ENCODE measurements at places on chromosomes 12 and 14.

GRCh38 chr14:91303091-91303923 is 58.8 kb upstream of the GPR68 start:
- ATAC-seq: peak; percentile 53

GRCh38 chr14:24258548-24259265 is 4.3 kb downstream of the TGM1 start:
- ATAC-seq: no peak

DNA sequence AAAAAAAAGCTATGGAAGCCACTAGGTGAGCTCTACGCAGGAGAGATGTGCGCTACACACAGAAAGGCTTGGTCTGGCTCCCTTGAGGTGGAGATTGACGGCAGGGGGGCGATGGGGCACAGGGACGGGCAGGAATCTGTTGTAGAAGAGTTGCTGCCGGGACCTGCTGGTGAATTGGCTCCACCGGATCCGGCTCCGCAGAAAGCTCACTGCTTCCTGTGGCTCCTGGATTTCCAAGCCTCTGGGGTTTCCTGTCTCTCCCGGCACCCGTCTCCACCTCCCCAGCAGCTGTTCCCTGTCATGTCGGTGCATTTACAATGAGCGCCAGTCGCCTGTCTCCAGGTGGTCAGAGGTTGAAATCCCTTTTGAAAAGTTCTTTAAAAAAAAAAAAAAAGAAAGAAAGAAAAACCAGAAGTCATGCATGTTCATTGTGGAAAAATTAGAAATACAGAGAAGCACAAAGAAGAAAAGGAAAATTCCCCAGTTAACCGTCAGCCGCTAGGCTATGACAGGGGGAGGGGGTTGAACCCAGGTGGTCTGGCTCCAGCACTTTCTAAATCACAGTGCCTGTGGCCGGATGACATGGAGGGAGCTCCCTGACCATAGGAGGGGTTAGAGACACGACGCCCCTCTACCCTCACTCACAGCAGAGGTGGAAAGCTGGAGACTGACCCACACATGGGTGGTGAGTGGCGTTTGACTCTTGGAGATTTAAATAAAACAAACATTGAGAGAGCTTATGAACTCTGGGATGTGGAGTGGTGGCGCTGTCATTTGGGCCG is 20.8 kb downstream of the FAM222A start:
- no peak for ATAC-seq

DNA sequence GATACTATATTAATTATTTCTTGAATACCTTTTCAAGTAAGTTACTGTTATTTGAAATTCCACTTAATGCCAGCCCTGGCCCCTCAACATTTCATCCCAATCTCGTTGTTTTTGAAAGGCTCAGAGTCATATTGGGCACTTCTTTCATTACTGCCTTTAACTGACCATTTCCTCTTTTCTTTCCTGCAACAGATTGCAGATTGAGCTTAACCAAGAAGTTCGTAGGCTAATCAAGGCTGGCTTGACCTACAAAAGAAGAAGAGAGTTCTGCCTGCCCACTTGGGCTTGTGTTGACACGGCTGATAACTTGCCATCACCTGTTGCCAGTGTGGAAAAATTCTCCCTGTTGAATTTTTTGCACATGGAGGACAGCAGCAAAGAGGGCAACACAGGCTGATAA is 91.0 kb downstream of the FLRT2 start:
- no peak for ATAC-seq

DNA sequence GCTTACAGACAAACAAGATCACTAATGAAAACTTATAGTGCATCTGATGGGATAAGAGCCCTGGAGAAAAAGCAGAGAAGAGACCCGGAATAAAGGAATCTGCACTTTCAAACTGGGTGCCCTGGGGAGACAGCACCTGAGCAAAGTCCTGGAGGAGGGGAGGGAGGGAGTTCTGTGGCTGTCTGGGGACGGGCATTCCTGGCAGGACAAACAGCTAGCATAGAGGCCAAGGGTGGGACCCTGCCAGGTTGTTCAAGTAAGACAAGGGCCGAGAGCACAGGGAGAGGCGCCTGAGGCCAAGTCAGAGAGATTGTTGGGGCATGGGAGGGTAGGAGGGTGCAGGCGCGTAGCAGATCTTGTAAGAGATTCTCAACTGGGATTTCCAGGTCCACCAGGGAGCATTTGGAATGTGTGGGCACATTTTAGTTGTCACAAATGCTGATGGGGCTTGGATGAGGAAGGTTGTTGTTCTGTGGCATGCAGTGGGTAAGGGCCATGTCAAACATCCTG is 14.2 kb downstream of the IQSEC3 start:
- no peak for ATAC-seq

- no peak for ATAC-seq
These were observed 119.3 kb downstream of the DAD1 start for GRCh38 chr14:22469538-22470303.

GRCh38 chr12:127781336-127781735 is 485.6 kb upstream of the TMEM132C start:
- no peak for ATAC-seq

DNA sequence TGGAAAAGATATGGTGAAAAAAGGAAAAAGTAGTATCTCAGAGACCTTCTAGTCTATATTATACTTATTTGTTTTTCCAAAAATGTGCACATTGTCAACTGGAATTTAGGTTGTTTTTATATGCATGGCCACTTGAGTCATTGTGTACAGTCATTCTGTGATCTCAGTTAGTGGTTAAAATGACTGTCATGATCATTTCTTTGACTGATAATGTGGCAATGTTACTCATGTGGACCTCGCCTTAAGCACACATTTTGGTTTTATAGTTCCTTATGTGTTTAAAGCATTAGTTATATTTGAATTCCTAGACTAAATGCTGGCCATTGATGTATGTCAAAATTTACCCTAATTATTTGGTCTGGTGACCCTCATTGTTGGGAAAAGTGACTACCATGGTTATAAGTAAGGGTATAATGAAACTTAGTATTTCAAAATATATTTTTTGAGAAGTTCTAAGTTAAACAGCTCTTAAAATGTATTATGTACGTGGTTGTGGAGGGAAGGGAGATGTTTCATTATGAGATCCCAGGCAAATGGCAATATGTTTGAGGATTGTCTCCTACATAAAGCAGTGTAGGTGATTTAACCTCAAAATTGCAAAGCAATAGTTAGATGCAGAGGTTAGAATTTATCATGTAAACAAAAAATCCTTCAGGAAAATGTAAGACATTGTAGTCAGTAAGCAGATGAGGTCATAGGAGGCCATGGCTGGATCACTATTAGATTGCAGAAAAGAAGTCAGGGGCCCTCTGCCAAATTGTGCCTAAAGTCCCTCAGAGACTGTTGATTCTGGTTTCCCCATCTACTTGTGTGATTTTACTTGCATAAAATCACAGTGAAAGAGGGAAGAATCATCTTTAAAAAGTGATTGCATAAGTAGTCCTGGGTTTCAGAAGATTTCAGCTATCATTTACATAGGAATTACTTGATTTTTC is 17.5 kb downstream of the PNMA1 start:
- ATAC-seq: peak; percentile 95

GRCh38 chr14:88348546-88348945 is 25.5 kb upstream of the KCNK10 start:
- ATAC-seq: no peak

DNA sequence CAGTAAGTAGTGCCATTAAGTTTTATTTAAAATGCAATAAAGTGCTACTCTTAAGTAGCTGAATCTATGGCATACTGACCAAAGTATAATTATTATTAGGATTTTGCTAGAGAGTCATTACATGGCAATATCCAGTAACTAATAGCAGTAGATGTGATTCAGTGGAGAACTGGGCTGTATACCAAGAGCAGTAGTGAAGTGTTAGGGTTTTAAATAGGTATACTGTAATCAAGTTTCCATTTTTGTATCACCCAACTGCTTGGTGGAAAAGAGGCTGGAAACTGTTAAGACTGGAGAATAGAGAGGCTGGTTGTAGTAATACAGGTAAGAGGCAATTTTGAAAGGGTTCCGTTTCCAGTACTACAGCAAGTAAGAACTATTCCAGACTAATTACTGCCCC is 13.3 kb upstream of the LLPH start:
- no peak for ATAC-seq
